Breast epithelium (tissue), 4 donors: ENCODE measurements at places on chromosomes 7 and 10. TPM values are rescaled to one million over a fixed set of nuclear protein-coding genes. Genes with fewer than 3 reads are reported as not detected.

Gene SPAM1
- total RNA-seq = not detected

Gene EPC1
- total RNA-seq = 49.4 TPM

Gene SPDYE6
- total RNA-seq = not detected

Gene HYAL4
- total RNA-seq = 0.15 TPM

Gene NFE2L3
- total RNA-seq = 5.8 TPM

Gene TIMM23
- 55.4 TPM for total RNA-seq
